ENCODE measurements at places on chromosomes 6 and 20.

DNA sequence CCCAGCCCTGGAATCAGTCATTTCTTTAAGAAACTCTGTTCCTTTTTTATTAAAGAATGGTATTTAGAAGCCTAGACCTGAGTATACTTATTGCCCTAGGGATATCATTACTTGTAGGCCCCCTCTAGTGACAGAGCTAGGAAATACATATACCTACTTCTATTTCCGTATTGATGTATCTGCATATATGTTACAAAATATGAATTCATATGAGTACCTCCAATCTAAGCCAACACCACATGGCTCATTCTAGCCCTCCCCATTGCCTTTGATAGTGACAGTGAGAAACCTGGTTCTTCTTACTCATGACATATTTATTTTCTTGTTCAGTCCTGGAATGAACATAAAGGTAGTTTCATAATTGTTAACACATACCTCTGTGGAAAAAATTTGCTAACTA is 137.2 kb downstream of the FARS2 start:
- no peak for DNase-seq

DNA sequence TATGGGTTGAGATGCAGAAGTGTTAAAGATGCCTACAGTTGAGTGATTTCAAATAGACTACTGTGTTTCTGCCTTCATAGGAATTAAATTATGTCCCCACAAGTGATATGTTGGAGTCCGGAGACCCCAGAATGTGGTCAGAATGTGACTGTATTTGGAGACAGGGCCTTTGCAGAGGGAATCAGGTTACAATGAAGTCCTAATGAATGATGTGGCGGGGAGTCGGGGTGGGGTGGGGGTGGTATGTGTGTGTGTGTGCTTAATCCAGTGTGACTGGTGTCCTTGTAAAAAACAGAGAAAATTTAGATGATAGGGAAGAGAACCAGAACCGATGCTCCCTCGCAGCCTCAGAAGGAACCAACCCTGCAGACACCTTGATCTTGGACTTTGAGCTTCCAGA is 448.2 kb downstream of the QKI start:
- DNase-seq = no peak

DNA sequence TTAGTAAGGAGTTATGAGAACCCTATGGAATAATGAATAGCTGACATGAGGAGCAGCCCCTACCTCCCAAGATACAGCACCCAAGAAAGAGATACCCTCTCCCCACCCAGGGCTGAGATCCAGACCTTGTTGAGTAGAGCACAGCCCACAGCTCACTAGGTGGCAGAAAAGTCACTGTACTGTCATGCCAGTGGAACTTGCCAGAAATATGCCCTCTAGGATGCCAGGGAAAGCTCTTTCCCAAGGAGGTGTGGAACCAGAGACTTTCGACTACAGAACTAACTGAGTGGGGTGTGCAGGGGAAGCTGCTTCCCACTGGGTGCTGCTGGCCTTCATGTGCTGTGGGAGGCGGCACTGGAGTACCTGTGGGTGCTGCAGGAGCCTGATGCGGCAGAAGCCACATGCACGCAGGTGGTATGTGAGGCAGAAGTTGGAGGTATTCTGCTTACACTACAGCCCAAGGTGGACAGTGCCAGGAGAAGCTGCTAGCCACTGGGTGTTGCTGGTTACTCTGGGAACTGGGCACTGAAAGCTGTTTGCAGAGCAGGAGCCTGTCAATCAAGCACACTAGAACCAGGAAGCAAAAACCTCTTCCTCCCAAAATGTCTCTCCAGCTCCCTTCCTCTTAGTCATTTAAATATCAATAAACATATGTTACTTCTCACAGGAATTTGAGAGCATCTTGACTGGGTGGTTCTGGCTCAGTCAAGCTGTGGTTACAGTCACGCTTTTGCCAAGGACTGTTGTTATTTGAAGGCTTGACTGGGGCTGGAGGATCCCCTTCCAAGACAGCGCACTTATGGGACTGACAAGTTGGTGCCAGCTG is 17.8 kb downstream of the ARMC12 start:
- DNase-seq = no peak

GRCh38 chr6:83875843-83876242 is 16.4 kb downstream of the CYB5R4 start:
- DNase-seq = no peak

GRCh38 chr6:89007209-89008000 is 44.0 kb upstream of the RNGTT start:
- DNase-seq = no peak

- no peak for DNase-seq
Measured at GRCh38 chr6:117328500-117328899, 63.1 kb downstream of the VGLL2 start.

DNA sequence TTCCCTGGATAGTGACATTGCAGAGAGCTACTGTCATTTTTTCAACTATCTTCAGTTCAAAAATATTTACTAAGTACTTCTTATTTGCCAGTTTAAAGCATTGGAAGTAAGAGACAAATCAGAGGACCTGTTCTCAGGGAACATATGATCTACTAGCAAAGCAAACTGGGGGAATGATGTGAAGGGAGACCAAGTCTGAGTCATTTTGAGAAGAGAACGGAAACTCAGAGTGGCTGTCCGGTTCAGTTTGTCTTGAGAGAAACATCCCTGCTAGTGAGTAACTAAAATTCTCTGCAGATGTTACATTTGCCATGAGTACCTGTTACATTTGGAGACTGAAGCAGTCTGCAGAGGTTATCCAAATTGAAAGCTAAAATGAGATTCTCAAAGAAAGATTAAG is 118.3 kb downstream of the KCNQ5 start:
- no peak for DNase-seq

GRCh38 chr6:56891754-56892153 is 63.2 kb upstream of the BEND6 start:
- DNase-seq = no peak

DNA sequence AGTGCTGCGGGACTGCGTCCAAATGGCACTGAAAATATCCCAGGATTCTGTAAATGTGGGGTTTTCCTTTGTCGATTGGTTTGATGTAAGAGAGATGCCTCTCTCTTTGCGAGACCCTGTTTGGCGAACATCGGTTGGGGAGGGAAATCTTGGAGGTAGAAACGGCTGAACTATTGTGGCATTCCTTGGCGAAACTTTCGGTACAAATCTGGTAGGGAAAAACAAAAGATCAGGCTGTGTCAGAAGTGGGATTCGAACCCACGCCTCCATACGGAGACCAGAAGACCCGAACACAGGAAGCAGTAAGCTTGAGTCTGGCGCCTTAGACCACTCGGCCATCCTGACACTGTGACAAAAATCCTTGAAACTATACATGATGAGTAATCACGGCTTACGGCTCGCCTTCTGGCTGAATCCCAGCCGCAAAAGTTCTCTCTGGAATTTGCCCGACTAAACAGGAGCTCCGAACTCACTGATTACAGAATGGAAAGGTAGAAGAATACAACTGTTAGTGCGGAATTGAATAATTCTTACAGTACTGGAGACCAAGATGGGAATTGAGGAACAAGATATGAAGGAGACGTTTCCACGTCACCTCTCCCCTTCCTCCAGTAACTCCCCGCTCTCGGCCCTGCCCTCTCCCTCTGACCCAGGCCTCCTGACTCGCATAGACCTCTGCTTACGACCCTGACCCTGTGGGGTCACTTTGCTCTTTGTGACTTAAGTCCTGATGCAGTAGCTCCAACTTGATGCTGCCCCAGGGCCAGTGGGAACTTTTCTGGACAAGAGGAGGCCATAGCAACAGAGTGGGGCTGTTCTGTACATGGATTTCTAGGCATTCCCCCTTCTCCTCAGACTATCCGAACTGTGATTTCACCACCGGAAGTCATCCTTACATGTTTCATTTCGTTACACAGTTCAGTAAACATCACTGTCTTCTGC is 132.8 kb upstream of the ZNF184 start:
- DNase-seq = peak; percentile 86

DNA sequence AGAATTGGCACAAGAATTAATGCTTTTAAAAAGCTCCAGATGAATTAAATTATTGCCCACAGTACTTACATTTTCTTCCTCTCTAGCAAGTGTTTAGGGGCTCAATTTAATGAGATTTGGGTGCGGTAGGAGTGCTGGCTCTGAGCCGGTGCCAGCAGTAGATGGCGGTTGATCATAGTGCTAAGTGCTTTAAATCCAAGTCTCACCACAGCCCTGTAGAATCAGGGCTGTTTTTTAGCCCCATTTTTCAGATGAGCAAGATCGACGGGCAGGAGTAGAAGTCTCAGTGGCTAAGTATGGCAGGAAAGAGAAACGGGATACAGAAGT is 136.9 kb upstream of the SALL4 start:
- DNase-seq = no peak

- DNase-seq = no peak
Measured at GRCh38 chr6:107764684-107765460, 59.2 kb downstream of the SCML4 start.

DNA sequence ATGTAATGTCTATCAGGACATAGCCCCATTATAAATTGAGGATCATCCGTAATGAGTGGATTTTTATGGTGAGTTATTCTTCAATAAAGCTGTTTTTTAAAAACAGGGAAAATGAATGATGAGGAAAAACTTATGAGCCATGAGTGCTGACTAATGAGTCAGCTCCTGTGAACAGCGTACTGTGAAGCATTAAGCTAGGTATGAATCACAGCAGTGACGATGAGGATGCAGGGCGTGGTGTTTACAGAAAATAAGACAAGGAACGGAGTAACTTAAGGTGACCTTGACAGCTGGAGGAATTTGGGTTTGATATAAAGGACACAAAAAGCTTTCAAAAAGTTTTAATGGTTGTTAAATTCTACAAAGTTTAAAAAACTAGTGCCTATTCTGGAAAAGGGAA is 96.3 kb downstream of the FOXF2 start:
- DNase-seq = no peak

- no peak for DNase-seq
Measured at GRCh38 chr20:36493801-36494114, 47.6 kb upstream of the MYL9 start.

DNA sequence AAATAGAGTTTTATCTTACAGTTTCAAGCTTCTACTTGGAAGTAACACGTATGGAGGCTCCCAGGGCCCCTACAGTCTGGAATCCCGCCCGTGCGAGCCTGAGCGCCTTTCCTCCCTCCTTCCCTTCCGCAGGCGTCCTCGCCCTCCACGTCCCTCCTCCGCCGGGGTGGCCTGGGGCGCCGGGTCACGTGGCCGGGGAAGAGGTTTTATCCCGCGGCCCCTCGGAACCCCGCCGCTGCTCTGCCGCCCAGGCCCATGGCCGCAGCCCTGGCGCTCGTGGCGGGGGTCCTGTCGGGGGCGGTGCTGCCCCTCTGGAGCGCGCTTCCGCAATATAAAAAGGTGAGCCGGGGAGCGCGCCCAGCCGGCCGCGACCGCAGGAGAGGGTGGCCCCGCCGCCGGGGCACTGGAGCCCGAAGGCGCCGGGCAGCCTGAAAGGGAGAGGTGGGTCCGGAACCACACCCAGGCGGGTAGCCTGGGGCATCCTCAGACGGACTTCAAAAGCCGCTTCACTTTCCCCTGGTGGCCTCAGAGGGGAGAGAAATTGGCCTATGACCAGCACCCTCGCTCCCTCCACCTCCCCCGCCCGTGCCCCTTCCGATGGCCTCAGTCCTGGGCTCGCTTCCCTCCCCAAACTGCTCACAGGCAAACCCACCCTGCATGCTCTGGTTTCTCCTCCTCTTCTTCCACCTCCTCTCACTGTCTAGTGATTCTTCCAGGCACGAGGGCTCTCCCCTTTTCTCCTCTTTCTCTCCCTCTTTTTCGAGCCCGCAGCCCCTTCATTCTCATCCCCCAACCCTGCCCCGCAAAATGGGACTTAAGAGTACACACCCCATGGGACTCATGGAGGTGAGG is at the start of gene CLPSL2:
Gene CLPSL2, plus strand, starts transcription at position 235 of the 852 bp plus-strand sequence. Its CDS starts 21 bp downstream, at position 256.
- DNase-seq = peak; percentile 63

DNA sequence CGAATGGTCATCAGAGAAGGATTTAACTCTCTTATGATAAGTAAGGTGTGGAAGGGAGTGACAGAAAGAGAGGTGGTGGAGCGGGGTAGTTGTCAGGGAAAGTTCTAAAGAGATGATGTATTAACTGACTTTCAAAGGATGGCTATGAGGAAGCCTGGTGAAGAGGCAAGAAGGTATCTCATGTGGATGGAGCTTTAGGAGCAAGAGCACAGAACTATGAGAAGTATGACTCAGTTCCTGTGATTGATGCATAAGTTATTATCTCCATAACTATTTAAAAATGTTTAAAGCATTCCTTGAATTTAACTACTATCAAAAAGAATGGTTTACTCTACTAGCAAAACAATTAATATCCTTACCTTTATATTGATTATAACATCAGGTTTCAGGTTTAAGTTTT is 28.8 kb downstream of the AK9 start:
- DNase-seq = no peak

DNA sequence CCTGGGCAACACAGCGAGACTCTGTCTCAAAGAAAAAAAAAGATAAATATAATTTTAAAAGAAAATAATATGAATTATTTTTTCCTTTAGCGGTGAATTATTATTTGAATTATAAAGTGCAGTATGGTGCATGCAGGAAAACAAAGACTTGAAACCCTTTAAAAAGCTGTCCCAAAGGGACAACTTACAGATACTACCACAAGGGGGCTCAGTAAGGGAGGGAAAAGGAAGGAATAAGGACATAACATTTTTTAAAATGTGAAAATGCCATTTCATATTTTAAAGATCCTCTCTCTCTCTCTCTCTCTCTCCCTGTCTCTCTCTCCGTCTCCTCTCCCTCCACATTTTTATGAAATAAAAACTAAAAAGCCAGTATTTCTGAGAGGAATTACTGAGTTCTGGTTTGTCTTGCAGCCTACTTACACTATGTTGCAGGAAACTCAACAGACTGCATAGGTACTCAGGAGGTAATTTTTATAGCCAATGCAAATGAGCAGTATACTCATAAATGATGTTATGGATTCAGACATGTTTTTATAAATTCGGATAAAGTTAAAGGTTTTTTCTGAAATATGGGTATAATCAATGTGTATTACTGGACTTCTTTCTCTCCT is 455.0 kb upstream of the GJE1 start:
- no peak for DNase-seq

DNA sequence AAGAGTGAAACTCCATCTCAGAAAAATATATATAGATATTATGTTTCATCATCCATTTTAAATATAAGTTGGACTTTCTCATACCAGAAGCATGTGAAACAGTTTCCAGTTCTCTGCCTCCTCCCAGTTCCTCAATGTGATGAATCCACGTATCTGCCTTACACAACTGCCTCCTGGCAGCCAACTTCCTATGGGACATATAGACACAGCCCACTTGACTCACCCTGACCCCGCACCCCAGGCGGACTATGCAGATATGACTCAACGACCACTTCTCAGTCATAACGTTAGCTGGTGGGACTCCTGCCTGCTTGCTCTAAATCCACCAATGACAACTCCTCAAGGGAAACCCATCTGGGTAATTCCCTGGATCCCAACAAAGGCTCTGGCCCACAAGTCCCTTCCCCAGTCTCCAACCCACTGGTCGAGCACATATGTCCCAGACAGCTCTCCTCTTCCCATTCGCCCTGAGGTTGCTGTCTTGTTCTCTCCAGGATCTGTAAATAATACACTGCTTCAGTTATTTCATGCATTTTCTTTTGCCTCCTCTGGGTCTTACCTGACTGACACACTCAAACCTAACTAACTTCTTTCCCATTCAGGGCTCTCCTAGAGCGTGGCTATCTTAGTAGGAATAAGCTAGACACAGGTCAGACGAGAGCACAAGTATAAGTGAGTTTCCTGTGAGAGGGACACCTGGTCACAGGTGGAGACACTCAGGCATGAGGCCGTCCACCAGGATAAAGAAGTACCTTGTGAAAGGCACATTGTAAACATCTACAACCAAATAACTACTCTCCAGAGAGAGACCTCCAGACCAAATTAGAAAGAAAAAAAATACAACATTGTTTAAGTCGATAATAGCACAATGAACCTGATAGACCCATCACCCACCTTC is 548.5 kb downstream of the CD83 start:
- DNase-seq = no peak

GRCh38 chr6:129370268-129370916 is 339.6 kb downstream of the ARHGAP18 start:
- DNase-seq = peak; percentile 24
